ENCODE measurements at places on chromosomes 2 and 18.
A peak's percentile ranks its signal among the peaks of the same experiment; 100 is the strongest.

GRCh38 chr2:100243631-100244030 is 78.7 kb downstream of the LONRF2 start:
- DNase-seq = no peak

- no peak for DNase-seq
These were observed 108.6 kb downstream of the C1D start for GRCh38 chr2:67954093-67954748.

- no peak for DNase-seq
These were observed 28.8 kb downstream of the NEMP2 start for GRCh38 chr2:190505696-190506095.

GRCh38 chr2:181847198-181847556 is 44.4 kb upstream of the ITPRID2 start:
- no peak for DNase-seq

- DNase-seq = no peak
These were observed 37.6 kb downstream of the CDH7 start for GRCh38 chr18:65788373-65788772.

GRCh38 chr18:76497021-76497420 is 2.0 kb upstream of the ZNF516 start:
- no peak for DNase-seq

DNA sequence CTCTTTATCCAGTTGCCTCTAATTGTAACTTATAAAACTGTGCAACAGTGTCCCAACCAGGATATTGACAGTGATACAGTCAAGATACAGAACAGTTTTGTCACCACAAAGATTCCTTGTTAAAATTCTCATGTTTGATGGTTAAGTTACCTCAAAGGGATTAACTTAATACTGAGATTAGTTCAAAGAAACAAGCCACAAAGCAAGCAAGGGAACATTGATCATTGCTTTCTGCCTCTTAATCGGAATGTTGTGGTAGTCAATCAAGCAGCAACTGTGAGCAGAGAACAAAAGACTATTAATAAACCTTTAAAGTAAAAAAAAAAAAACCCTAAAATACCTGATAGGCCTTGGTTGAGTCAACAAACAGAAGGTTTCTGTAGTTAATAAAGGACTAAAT is 352.3 kb downstream of the PARD3B start:
- DNase-seq = no peak

- DNase-seq = no peak
These were observed 47.7 kb downstream of the ZC3H15 start for GRCh38 chr2:186533717-186534116.

- DNase-seq = no peak
These were observed 172.7 kb upstream of the ZEB2 start for GRCh38 chr2:144692661-144693060.

DNA sequence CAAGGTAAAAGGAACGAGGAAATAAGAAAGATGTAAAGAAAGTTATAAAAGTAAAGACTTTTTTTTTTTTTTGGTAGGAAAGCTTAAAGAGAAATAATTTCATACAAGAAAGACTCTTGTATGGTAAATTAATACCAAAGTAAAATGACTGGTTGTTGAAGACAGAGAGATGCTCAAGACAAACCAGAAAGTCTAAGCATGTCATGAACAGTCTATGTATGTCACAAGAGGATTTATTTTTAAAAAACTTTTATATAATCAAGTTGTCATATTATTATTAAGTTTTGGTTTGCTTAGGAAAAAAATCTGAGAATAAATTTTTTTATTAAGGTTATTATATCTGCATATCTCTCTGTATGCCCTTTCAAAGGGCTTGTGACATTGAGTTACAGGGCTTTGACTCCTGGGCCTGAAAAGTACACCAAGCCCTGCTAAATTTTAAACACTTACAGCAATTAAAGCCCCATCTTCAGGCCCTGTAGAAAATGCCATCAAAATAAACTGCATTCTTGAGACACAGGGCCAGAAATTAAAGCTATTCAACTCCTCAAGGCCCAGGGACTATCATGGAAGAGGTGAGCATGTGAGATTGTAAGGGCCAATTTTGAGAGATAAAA is 10.9 kb upstream of the SGPP2 start:
- DNase-seq = no peak

DNA sequence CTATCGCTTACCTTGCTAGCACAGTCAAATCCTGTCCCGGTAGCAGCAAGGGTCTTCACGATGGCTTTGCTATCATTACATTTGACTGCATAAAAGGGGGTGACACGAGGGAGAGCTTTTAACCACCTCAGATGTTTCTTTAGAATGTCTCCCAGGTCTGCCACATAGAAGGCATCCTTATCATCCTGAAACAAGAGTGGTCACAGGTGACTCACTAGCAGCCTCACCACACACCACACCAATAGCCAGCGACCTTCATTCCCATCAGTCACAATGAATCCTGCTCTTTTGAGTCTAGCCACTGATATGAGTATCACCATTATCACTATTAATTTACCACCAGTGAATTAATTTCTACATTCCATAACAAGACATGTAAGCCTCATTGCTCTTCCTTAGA is 3.7 kb downstream of the ODC1 start:
- no peak for DNase-seq

DNA sequence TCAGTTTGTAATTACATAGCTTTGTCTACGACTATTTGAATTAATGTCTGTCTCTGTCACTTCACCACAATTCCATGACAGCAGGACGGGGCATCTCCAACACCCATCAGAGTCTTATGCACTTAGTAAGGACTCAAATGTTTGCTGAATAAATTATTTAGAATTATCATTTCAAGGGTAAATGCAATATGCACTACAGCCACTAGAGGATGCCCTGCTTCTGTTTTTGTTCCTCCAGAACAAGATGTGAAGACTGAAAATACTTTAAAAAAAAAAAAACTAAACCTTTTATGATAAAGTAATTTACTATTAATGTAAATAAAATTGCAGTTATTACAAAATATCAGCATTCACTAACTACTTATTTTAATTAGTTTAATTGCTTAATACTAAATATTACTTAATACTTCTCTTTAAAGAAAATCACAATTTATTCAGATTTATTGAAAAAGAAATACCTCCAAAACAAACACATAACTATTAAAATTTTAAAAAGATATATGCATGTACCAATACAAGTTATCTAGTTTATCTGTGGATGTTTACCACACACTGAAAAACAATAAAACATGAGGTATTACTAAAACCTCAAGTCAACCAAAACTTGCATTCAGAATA is 3.2 kb downstream of the PIGN start:
- DNase-seq = peak; percentile 49

- DNase-seq = peak; percentile 76
These were observed 29.3 kb upstream of the HS6ST1 start for GRCh38 chr2:128347701-128348539.

- DNase-seq = no peak
These were observed 181.5 kb upstream of the SCN7A start for GRCh38 chr2:166675553-166675952.

DNA sequence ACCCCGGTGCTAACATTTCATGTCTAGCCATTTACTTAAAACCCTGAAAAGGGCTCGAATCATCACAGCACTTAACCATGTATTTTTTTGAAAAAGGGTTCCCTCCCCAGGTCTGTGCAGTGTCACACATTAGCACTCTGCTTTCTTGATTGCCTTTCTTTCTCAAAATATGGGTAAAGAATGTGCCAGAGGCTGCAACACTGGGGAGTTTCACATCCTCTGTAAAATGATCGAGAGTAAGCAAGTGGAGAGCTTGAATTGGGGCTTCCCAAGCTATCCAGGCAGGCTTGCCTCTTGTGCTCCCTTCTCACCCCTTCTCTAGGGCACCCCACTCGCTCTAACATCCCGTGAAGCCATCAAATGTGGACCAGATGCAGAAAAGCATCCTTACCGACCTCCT is 177.0 kb upstream of the CCDC68 start:
- no peak for DNase-seq

DNA sequence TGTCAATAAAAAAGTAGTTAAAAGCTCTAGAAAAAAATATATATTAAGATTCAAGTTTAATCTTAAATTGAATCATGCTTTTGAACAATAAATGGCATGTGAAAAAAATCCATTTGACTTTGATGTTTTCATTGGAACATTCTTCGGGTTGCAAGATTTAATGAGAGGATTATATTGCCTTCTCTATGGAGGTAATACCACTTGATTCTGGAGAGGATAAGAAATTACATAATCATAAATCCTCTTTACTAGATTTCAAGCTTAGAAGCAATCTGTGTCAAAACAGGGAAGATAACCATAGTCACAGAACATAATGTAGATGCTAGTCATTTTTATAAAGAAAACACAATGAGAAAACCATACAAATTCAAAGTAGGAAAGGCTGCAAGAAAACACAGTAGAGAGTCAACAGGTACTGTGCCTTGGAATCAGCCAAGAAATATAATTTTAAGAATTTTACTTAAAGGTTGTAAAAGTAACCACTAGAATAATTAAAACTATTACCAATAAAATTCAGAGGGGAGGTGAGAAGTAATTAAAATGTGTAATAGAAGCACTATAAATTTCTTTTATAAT is 18.7 kb upstream of the MAPRE2 start:
- no peak for DNase-seq

DNA sequence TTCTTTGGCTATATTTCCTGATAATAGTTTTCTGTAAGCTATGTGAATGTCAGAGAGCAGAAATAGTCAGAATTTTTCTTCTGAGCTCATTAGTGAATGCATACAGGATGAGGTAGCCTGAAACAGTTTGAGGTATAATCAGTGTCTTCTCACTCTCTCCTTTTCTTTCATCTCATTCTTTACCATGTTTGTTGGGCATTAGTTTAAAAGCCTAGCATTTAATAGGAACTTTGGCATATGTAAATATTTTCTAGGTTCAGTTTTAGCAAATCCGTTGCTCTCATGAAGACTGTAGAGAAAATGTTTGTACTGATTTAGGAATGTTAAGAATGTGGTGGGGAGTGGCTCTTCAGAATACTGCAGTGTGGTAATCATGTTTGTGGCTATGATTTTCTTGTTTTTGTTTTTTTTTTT is 119.4 kb downstream of the PARD3B start:
- DNase-seq = peak; percentile 68

GRCh38 chr2:10191554-10191953 is 69.0 kb downstream of the RRM2 start:
- no peak for DNase-seq

DNA sequence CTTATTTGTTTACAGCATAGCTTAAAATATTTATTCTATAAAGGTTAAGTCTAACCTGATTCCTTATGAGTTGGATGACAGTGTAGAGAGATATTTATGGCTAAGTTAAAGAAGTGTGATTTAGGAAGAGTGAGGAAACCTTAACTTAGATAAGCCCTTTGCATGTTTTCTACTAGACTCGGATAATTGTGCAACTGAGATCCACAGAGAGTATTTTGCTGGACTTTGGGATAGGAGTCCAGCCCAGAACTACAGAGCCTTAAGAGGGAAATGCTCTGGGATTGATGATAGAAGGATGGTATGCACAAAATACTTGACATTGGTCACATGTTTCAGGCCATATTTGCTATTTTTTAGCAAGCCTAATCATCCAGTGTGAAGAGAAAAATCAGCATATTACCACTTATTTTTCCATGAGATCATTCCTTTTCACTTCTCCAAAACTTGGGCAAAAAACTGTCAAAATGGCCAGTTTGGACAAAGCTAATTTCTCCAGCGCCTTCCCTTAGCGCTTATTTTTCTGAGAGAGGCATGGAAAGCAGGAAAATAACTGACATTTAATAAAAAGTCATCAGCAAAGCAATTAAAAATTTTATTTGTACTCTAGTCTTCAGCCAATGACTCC is 3.1 kb downstream of the CD28 start:
- DNase-seq = no peak

DNA sequence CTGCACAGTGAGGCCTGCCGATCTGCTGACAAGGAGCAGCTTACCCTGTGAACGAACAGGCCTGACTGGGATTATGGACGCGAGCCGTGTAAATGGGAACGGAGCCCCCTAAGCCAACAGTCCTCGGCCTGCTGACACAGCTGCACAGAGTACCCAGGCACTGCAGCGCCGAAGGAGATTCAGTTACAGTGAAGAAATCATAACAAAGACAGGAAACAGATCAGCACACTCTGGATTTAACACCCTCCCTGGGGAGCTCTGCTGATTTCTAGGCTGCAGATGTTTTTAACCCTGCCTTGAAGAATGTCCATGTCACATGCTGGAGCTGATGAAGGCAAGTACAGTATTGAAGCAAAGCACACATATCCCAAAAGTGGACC is 43.4 kb downstream of the COLEC12 start:
- DNase-seq = peak; percentile 91

DNA sequence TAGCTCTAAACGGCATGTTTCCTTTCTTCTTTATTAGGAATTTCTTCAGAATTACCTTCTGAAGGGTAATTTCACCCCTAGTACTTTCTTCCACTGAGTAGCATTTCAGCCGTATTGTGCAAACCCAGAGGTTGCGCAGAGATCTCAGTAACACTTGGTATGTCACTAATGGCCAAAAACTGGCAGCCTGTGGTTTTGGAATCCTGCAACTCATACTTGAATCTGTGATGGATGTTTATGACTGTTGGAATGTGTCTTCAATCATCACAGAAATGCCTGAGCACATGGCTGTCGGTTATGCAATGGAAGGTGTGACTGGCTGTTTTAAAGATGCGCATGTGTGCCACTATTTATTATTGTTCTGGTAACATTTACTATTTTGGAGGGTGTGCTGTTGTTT is 100.0 kb downstream of the COLEC12 start:
- peak; percentile 98 for DNase-seq

- no peak for DNase-seq
These were observed 18.6 kb upstream of the REG3A start for GRCh38 chr2:79178076-79178674.

- DNase-seq = no peak
These were observed 42.8 kb upstream of the FSIP2 start for GRCh38 chr2:185695711-185696235.

DNA sequence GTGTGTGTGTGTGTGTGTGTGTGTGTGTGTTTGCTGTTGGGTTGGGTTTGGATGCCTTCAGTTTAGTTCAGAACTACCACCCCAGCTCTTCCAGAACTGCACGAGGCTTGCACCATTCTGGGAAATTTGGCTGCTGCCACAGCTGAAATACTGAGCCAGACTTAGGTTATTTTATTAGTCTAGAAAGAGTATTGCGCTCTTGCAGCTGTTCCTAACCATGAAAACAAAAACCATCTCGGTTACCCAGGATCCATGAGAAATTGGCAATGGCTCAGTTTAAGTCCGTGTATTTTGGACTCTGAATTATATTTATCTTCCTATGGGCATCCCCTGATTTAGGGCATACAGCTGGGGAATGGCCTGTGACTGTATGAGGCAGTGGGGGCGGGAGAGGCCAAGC is 83.2 kb downstream of the TANC1 start:
- DNase-seq = no peak

GRCh38 chr2:30732376-30732775 is 74.9 kb downstream of the CAPN13 start:
- no peak for DNase-seq

- no peak for DNase-seq
These were observed 100.4 kb downstream of the CCDC141 start for GRCh38 chr2:178949584-178949983.
